ENCODE measurements at places on chromosomes 3 and 15.

DNA sequence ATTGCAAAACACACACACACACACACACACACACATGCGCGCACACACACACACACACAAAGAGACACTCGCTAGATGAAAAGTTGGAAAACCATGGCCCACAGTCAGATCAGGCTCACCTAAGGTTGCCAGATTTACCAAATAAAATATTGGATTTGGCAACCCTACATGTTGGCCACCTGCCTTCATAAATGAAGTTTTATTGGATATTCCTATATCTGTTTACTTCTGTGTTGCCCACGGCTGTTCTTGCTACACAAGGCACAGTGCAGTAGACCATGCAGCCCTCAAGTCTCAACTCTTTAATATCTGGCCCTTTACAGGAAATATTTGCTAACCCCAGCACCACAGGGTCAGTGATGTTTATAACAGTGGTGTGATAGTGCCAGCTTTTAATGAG is 445.0 kb upstream of the PROK2 start:
- DNase-seq, result no peak

DNA sequence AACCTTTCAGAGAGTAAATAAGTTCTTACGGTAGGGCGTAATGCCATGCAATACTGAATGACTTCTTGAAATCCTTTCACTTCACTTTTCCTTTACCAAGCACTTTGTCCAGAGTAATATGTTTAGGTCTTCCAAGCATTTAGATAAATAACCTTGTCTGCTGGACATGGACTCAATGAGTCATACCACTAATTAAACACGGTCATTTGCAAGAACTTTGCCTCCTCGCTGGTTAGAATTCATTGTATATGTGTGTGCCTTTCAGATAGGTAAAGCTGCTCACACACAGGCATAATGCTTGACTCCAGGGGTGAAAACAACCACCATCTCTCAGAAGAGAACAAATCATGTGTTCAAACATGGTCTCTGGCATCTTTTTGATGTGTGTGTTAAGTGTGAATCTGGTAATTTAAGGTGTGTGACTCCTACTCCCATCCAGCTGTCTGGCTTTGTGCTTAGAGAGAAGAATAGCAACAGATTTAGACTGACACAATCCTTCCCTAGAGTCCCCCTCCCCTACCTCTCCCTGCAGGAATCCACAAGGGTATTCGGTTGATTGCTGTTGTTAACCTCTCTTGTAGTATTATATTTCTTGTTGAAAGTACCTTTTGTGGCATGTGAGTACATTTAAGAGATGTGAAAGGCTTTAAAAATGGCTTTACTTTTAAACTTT is 419.0 kb downstream of the CNTN4 start:
- no peak for DNase-seq

- no peak for DNase-seq
Measured at GRCh38 chr3:41176596-41176995, 22.7 kb upstream of the CTNNB1 start.

DNA sequence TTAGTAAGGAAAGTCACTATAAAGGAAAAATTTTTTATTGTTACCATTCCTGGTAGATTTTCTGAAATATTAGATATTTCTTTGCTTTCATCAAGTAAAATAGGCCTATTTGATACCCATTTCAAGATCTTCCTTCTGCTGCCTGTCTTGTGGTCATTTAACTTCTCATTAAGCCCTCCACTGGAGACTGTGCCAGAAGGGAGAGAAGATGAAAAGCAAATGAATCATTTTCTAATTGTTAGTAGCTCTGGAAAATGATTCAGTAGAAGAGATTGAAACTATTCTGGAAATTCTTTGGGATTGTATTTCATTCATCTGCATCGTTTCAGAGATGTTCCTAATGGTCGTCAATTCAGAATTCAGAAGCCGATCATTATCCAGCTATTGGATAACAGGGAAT is 3.2 kb downstream of the KCTD6 start:
- no peak for DNase-seq

DNA sequence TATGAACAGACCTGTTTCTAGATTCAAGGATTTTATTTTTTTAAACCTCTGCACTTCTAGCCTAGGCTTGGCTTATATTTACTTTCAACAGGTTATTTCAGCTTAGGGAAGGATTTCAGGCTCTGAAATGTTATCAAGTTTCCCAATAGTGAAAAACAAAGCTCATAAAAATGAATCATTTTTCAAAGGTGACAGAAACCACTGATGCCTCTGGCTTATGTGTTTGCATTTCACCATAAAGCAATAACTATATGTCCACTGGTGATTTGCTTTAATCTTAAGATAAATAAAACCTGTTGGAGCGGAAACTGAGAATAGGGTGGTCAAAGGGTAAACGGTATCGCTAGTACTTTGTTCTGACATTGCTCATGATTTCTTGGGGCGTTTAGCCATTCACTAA is 141.2 kb upstream of the LRIG1 start:
- no peak for DNase-seq

- no peak for DNase-seq
Measured at GRCh38 chr3:39927479-39927878, 118.1 kb downstream of the MYRIP start.

DNA sequence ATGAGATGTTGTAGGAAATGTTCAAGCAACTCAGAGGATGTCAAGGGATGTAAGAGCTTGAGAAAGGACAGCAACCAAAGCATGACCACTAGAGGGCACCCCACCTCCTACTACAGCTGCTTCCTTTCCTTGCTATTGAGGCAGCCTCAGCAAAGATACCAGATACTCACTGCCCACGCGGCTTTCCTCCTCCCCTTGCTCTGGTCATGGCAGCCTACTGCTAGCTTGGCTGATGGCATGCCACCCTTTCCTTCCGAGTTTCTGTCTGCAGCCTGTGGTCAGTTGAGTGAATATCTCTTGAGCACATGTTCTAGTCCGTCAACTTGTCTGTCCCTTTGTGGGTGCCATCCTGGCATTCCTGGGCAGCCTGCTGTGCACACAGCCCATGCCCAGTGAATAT is 4.4 kb upstream of the CXCR6 start:
- DNase-seq, result peak; percentile 63

DNA sequence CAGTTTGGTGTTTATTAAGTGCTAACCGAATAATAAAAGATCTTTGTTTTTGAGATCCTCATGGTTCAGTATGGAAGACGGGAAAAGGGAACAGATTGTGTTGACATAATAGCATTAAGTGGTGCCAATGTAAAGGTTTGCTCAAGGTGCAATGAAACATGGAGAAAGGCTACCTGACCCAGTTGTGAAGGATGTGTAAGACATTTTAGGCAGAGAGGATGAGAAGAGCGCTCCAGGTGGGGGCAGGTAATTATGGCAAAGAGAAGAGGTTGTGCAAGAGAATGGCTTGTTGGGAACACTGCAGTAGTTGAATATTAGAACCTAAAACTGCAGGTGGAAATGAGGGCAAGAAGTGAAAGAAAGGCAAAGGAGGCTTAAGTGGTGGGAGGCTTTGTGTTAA is 140.8 kb downstream of the DIPK2A start:
- no peak for DNase-seq

DNA sequence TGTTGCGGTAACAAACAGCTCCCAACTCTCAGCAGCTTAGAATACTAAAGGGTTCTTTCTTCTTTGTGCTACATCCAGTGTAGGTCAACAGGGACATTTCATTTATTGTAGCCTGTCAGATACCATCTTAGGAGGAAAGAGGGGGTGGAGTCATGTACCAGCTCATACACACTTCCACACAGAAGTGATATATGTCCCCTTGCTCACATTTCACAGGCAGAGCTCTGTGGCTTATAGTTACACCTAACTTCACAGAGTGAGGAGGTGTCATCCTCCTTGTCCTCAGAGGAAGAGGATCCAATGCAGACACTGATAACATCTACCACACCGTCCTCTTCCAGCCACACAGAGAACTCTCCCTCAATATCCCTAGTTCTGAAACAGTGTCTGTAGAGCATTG is 247.2 kb downstream of the SLCO3A1 start:
- no peak for DNase-seq

DNA sequence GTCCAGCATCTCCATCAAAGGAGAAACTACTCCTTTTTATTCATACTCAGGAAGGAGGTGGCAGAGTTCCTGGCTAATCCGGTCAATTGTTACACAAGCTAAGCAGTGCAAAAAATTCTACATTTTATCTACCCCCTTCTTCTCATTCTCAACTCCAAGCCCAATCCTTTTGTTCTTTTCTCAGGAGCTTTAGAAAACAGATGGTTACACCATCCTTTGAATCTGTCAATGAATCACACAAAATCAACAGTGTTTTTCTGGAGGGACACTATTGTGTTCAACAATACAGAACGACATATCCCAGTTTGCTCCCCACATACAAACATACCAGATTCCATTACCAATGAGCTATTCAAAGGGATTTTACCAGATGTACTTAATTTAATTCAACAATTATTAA is 362.1 kb downstream of the MAGI1 start:
- DNase-seq, result no peak

DNA sequence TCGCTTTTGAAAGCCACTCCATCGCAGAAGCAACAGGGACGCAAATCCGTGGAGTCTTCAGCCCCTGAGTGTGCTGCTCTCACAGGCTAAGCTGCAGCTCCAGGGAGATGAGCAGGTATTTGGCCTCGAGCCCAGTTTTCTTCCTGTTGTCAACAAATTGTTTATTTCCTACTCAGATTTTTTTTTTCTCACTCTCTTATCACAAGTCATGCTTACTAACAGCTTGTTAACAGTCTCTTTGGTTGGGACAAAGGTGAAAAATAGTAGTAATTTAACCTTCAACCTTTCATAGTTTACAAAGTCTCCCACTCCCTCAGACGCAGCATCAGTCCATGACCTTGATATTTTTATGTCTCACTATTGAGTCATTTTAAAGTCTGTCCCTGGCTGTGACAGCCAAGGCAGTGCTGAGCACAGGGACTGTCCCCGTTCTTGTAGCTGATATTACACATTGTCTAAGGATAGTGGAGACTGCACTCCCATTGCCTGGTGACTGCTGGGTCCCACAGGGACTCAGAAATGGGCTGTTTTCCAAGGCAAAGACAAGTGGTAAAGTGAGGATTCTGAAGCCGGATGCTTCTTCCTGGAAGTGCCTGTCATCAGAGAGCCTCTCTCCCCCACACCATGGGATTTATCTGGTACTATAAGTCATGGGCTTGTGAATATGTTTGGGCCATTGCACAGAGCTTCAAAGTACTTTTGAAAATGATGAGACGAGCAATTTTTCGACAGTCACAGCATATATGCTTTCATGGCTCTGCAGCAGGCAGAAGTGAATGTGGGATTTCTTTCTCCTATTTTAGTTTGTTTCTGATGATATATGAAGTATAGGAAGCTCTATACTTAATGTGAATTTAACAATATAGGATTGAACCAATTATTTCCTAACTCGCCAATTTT is 59.8 kb upstream of the UNC13C start:
- DNase-seq, result no peak

DNA sequence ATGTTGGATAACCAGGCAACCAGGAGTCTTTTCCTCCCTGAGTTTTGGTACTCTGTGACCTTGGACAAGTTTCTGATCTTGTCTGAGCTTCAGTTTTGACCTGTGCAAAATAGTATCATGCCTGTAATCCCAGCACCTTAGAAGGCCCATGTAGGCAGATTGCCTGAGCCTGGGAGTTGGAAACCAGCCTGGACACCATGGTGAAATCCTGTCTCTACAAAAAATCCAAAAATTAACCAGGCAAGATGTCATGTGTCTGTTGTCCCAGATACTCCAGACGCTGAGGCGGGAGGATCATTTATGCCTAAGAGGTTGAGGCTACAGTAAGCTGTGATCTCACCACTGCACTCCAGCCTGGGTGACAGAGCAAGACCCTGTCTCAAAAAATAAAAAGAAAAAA is 114.8 kb downstream of the IL12A start:
- no peak for DNase-seq

- no peak for DNase-seq
Measured at GRCh38 chr3:3516996-3517395, 282.2 kb upstream of the LRRN1 start.

GRCh38 chr3:71109241-71109976 is 474.1 kb downstream of the FOXP1 start:
- no peak for DNase-seq

GRCh38 chr15:40097968-40098476 is 10.7 kb downstream of the BMF start:
- no peak for DNase-seq

DNA sequence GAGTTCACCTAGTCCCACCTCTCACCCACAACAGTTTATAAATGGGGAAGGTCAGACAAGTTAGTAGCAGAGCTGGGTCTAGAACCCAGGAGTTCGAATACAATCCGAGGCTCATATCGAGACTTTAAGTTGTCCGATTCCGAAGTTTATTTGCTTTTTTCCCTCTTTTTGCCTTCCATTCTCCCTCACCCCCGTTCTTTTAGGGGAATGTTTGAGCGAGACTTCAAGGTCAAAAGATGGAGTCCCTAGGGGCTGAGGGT is 7.3 kb downstream of the BCL6 start:
- no peak for DNase-seq

DNA sequence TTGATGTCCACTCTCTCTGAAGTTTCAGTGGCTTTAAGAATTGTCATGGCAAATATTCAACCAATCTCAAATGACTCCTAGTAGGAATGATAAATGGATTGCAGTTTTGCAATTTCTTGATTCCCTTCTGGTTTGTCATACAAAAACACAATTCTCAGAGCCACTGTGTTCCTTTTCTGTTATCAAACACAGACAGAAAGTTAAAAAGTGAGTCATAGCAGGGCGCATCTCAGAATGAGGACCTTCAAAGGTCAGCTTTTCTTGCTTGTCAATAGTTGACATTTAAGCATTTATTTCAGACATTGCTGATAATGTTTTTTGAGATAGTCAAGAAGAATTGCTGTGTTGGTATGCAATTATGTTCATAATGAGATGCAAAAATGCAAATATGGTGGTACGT is 405.9 kb downstream of the NR2F2 start:
- no peak for DNase-seq

DNA sequence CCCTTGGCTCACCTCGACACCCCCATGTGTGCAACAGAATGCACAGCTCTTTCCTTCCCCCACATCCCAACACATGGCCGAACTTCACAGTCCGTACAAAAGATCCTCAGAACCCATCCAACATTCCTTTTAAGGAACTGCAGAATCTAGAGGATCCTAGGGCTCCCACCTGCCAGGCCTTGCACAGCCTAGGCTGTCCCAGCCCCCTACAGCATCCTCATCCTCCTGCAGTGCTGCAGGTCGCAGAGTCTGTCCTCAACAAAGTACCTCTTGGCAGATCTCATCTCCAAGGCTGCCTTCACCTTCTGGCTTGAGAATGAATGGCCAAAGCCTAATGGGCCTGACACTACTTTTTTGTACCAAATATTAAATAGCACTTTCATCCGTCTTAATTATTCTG is 19.8 kb downstream of the PRR23E start:
- no peak for DNase-seq

- DNase-seq, result no peak
Measured at GRCh38 chr15:80099241-80099640, 39.8 kb downstream of the ZFAND6 start.

GRCh38 chr3:122230174-122230573 is 46.7 kb downstream of the CASR start:
- no peak for DNase-seq

DNA sequence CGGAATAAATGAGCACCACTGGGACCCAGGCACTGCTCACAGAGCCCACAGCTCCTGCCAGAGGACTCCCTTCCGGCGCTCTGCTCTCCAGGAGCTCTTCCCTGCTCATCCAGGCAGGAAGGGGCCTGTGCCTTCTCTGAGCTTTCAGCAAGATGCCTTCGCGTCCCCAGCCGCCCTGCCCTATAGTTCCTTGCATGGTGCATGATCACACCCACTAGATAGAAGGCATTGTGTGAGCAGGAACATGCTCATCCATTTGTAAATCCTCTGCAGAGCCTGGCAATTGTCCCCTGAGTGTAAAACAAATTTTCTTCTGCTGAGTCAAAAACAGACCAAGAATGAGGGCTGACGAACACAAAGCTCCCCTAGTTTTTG is 181.6 kb downstream of the MEGF11 start:
- DNase-seq, result no peak
